ENCODE measurements at places on chromosomes 12 and 14. TPM values are rescaled to one million over a fixed set of nuclear protein-coding genes. Genes with fewer than 3 reads are reported as not detected.

KRT73 gene
- total RNA-seq, result not detected

IL22 gene
- not detected for total RNA-seq

OR4M1 gene
- not detected for total RNA-seq

GDF3 gene
- not detected for total RNA-seq

CELA1 gene
- not detected for total RNA-seq

KRT72 gene
- not detected for total RNA-seq

OLR1 gene
- total RNA-seq, result 0.67 TPM

BLTP3B gene
- 15.6 TPM for total RNA-seq

NRL gene
- total RNA-seq, result 0.80 TPM

TAS2R7 gene
- total RNA-seq, result not detected
